ENCODE measurements at places on chromosomes 16 and 17.

- DNase-seq: no peak
These were observed 1.6 kb upstream of the KREMEN2 start for GRCh38 chr16:2962334-2963073.

- DNase-seq: no peak
These were observed 215.7 kb upstream of the FOXF1 start for GRCh38 chr16:86294535-86295196.

GRCh38 chr16:852451-853185 is 52.1 kb upstream of the GNG13 start:
- peak; percentile 57 for DNase-seq

DNA sequence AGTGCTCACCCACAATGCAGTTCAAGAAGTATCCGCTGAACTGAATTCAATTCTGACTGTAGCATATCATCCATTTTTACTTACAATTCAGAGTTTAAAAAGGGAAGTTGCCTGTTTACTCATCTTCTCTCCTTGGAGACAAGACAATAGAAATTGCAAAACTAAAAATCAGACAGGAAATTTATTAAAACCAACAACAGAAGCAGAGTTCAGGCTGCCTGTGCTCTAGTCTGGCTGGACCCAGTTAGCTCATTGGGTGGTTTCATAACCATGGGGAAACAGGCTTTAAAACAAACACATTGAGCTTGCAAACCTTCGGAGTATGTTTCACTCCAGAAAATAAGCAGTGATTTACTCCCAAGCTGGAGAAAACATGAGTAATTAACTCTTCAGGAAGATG is 321.4 kb downstream of the GRIN2A start:
- no peak for DNase-seq

GRCh38 chr16:67404740-67405226 is 11.5 kb upstream of the TPPP3 start:
- DNase-seq: no peak

- no peak for DNase-seq
These were observed at the start of gene CHP2 for GRCh38 chr16:23754594-23755483. TSS of gene CHP2 (plus strand) at chr16:23755026. CDS start at chr16:23755050, 24 bp downstream.

DNA sequence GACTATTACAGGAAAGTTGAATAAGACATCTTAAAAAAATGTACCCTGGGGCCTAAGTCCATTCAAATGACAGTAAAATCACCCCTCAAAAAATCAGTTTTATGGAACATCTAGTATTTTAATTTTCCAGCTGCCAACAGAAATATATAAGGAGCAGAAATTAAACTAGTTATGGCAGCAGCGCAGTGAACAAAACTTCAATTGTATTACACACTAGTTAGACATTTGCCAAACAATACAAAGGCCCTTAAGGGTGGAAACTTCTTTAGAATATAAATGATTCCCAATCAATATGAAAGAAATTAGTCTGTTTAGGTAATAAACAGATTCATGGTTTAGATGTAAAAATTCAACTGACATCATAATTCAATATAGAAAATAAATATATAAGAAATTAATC is 18.1 kb upstream of the RFFL start:
- peak; percentile 50 for DNase-seq

DNA sequence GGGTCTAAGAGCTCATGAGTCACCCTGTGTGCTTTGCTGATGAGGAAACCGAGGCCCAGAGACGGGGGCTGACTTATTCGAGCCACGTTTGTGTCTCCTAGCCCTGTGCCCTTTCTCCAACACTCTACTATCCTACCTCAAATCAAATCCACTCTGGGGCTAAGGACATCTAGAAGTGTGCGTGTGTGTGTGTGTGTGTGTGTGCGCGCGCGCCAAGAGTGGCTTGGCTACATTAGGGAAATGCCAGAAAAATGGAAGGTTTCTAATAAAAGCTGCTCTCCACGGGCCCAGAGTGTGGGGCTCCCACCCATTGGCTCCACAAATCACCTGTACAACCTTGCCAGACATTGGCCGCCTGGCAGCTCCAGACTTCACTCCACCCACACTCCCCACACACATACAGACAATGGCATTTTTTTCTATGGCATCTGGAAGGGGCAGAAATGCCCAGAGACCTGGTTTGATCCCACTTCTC is 30.3 kb upstream of the PHOSPHO1 start:
- no peak for DNase-seq

GRCh38 chr17:17531156-17531555 is 35.0 kb upstream of the RASD1 start:
- DNase-seq: no peak

DNA sequence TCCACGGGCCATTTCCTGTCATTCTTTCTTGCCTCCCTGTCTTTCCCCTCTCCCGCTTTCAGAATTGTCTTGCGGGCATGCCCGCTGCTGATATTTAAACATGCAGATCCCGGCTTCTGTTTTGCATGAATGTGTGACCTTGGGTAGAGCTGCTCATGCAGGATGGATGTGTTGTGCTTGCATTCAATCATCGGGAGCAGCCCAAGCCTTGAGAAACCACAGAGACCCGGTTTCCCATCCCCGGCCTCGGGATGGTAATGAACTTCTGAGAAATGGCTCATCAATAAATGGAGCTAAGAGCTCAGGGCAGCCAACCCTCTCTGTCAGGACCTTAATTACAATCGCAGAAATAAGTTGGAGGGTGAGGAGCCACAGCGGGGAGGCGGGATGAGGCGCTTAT is 303.7 kb upstream of the TNRC6C start:
- no peak for DNase-seq

DNA sequence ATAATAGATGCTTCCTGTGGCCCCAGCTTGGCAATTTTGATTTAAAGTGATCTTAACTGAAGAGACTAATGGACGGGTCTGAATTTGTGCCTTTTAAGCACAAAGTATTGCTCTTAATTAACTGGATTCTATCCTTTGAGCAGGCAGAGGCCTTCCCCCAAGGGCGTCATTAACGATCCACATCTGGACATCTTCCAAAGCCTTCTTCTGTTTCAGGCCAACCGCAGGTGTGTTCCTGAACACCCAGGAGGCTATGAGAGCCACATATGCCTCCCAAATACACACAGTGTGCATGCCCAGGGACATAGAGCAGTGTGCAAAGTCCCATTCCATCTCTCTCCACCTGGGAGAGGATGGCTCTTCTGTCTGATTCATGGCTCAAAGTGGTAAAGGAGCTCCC is 42.3 kb downstream of the MAPT start:
- DNase-seq: no peak

GRCh38 chr17:43779145-43780125 is 658 bp upstream of the DUSP3 start:
- DNase-seq: no peak

DNA sequence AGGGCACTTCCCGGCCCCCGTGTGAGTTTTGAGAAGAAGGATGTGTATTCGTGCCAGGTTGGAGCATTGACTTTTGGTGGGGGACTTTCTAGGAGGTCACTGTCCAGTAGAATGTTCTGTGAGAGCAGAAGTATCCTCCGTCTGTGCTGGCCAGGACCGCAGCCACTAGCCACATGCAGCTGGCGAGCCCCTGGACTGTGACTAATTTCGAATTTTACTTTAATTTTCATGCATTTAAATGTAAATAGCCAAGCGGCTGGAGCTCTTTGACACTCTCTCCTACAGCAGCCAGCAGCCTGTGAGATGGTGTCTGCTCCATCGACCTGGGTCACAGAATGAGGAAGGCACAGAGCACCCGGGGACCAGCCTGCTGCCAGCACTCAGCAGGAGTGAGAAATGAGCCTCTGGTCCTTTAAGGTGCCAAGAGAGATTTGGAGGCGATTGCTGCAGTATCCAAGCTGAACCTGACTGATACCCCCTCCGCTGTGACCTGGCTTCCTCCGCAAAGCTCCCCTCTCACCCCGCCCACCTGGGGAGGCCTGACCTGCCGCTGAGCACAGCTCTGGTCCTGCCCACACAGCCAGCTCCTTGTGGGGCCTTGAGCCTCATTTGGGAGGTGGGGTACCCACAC is 7.8 kb downstream of the ATP2A3 start:
- no peak for DNase-seq

DNA sequence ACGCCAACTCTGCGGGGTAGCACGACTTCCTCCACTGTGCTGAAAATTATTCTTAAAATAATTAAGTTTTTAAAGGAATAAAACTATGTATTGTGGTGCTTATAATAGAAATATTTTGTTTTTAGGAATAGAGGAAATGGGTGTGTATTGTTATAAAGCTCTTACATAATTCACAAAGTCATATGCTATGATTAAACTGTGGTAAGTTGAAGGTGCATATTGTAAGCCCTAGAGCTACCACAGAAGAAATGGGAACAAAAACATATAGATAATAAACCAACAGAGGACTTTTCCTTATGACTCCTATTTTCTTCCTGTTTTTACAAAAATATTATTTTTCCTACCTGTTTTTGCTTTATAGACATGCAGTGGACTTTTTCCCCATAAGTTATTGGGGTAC is 4.3 kb upstream of the SLFN11 start:
- no peak for DNase-seq

- DNase-seq: no peak
These were observed 67.5 kb upstream of the GCSH start for GRCh38 chr16:81163671-81164070.

Data from hippocampal formation (tissue), 2 donors.